ENCODE measurements at places on chromosomes 13 and 19. TPM values are rescaled to one million over a fixed set of nuclear protein-coding genes. Genes with fewer than 3 reads are reported as not detected.

DNA sequence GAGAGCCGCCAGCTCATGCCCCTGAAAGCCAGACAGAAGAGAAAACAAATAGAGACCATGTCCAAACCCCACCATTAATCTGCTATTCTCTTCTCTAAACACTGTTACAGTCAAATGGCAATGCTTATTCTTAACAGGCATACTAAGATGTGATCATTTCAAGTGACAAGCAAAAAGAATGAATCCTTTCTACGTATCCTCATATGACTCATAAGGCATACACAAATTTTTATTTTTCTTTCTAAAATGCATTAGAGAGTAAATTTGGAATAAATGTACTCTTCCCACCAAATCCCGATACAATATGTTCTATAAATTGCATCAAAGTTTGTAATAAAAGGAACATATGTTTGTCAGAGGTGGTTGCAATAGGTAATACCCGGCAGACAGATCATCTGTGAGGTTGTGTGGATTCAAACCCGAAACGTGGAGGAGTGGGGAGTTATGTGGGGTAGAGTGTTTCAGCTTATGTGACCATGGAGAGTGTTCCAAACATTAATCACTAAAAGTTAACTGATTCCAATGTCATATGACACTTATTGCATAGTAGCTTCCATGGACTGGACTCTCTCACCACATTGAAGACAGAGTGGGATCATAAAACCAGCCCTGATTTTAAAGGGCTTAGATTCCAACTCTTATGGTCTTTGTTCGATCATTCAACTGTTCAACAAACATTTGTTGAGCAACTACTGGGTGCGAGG, 213.1 kb downstream of the DCLK1 start:
- DNase-seq = no peak

- no peak for DNase-seq
Observed at GRCh38 chr19:39369200-39369599, 21.7 kb downstream of the PAF1 start.

DNA sequence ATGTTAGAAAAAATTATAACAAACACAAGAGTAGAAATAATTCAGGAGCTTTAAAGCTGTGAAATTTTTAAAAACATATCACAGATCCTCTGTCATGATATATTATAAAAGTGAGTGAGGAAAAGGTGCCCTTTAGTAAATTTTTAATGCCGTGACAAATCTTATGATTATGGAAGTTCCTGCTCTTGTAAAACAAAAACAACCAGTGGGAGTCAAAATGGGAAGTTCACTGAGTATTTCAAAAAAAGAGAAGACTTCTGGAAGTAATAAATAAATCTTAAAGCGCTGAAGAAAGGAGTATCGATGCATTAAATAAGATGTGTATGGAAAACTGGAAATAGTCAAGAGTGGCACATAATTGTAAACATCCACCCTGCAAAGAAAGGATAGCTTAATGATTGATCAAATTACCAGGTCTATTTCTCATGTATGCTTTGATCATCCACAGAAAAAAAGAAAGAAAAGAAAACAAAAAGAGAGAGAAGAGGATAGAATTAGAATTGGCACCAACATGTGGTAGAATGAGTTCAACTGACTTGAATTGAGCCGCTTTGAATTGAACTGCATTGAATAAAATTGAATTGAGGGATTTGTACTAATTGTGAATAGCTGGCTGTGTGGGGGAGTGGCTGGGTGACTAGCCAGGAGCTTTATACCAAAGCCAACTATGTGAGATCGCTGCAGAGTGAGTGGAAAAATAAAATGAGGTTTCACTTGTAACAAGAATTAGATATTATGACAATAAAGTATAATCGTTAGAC, 647.6 kb upstream of the SPRY2 start:
- DNase-seq = no peak

Gene DACH1
- 0.74 TPM for total RNA-seq

Gene CCL25
- total RNA-seq = not detected
